ENCODE measurements at places on chromosomes 3 and 15.

DNA sequence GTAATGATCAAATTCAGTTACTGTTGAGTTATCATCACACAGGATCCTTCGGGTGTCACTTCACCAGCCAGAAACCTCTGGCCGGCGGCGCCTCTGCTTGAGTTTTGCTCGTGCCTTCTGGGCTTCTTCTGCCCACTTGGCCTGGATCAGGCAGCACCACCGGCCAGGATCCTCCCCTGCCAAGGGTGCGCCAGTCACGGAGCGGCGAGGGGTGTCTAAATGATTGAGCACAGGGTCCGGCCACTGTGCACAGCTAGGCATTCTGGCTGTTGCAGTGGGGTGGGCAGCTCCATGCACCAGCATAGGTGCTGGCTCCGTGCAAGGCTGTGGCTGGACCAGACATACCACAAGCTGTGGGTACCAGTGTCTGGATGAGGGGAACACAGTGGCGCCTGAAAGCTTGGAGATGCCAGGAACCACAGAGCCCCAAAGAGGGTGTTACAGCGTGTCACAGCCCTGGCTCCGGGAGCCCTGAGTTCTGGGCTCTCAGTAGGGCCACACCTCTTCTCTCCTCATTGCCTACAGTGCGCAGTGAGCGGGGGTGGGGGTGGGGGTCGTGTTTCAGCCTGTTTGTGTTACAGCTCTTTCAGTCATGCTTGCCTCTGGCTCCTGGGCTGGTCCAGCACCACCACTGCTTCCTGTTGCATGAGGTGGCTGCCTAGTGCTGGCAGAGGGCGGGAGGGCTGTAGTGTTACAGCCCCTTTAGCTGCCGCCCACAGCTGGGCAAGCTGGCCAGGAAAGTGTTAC is 169.4 kb downstream of the FNDC3B start:
- DNase-seq: no peak

- DNase-seq: no peak
These were observed 2.4 kb upstream of the MESD start for GRCh38 chr15:80992006-80992405.

DNA sequence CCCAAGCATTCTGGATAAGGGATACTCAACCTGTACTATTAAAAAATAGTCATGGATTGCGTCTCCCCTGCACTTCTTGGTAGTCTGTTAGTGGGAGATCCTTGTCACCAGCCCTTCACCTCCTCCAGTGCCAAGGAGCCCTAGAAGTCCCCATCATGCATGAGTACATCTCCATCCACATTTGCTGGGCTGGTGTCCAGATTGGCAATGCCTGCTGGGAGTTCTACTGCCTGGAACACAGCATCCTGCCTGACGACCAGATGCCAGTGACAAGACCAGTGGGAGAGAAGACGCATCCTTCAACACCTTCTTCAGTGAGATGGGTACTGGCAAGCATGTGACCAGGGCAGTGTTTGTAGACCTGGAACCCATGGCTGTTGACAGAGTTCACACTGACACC is 85.7 kb downstream of the ADAMTSL3 start:
- no peak for DNase-seq

DNA sequence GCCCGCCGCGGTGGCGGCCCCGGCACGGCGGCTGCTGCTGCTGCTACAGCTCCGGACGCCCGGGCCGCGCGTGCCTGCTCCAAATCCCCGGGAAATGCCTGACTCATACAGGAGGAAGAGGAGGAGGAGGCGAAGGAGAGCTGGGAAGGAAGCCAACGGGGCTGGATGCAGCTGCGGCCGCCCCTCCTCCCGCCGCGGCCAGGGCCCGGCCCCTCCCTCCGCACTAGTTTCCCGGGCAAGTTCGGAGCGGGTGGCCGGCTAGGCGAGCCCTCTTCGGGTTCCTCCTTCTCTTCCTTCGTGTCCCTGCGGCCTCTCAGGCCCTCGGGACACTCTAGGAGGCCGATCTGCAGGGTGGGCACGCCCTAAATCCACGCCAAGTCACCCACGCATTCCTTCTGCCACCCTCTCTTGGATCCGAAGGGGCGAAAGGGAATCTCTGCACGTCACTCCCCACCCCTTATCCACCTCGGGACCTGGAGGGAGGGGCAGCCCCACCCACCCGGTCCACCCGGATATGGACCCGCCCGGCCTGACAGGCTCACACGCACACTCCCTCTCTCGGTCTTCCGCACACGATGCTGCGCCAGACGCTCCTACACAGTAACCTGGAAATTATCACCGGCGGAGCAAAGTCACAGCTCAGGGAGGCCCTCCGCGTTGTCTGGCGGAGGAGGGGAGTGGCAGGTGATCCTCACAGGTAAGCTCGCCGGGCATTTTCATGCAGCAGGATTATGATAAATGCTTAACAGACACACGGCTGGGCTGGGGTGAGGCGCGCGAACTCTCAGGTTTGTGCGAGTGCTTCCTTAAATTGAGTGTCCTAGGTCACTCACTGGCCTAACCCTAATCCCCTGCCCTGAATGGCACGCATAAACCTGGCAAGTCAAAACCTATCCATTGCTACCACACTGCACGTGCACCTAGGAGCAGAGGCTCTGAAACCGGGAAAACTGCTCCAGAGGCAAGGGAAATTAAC is at the start of the genes OSBPL10 and ZNF860:
Gene OSBPL10 (minus strand): TSS at position 57 of the 976 bp plus-strand sequence. CDS start 83 bp downstream, outside the sequence.
Gene ZNF860 (plus strand): TSS at position 545 of the 976 bp plus-strand sequence. CDS start 7,330 bp downstream, outside the sequence.
- DNase-seq: peak; percentile 68

DNA sequence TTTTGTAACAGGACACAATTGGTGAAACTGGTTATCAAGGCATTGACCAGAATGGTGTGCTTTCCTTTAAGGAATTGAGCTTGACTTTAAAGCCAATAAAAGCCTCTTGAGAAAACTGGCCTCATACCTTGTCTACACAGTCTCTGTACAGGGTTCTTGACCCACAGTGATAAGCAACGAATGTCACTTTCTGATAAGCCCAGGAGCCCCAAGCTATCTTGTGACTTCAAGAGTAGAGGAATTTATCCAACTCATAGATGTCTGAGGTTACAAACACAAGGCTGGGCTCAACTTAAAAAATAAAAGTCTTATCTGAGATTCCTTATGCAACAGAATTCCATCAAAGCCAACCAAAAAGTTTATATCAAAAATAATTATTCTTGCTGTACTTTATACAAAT is 212.1 kb downstream of the GBE1 start:
- DNase-seq: no peak

- no peak for DNase-seq
These were observed 14.4 kb downstream of the NGLY1 start for GRCh38 chr3:25768851-25769250.

DNA sequence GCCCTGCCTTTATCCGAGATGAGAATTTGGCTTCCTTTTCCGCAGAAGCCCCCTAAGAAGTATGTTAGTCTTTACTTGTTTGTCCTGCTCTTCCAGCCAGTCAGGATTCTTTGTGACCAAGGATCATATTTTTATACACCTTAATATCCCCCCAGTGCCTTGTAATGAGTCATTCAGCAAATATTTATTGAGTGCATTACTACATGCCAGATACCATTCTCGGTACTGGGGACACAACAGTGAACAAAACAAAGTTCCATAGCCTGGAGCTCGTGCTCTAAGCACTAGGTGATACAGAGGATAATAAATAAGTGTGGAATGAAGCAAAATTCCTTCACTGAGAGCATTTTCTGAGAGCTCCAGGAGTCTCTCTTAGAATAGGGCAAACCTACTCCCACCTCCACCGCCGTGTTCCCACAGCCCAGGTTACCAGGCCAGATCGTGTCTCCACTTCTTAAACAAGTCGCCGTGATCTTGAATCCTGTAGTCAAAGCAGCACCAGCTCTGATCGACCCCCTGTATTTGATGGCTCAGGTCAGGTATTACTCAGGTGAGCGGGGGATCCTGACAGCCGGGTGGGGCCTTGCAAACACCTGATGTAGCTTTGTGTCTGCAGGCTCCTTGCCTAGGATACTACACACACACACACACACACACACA is 18.5 kb downstream of the TTC21A start:
- no peak for DNase-seq

DNA sequence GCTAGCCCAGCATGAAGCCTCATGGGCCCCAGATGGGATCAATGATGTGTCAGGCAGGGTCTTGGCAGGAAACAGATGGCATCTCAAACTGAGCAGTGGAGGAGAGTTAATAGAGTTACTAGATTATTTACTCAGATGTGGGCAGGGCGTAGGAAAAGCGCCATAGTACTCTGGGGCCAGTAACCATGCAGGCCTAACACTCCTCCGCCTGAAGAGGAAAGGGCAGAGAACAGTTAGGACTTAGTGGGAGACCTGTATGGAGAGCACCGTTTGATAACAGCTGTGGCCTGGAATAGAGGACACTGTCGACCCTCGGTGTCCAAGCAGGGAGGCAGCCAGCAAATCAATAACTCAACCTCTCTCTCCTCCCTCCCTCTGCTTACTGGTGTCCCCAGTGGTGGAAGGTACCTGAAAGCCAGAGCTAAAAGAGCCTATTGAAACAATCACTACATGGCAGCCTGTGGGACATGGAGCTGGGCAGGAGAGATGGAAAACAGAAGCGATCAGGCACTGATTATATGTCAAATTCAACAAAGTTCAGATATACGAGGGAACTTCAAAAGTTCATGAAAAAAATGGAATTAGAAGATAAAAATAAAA is 111.4 kb upstream of the CCNL1 start:
- DNase-seq: no peak

GRCh38 chr3:190494907-190495306 is 19.0 kb upstream of the IL1RAP start:
- DNase-seq: no peak

DNA sequence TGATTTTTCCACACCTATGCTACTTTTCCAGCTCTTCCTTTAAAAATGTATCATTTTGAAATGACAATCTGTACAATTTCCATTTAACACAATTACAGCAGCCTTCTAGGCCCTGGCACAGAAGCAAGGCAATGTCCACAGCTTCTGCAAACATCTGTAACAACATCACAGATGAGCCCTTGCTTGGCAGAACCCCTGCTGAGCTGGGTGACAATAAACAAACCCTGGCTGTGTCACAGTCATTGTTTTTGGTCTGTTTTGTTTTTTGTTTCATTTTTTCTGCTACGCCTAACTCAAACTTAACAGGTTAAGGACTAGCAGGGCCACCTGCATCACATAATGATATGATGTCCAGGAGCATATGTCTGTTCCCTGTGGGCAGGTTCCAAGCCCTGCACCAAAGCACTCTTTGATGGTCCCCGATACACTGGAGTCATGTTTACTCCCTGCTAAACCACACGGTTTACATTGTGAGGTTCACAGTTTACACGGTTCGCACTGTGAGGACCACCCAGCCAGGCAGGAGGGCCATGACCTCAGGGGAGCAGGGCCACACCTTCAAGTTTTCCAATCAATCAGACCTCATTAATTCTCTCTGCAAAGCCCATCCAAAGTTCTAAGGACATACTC is 186.8 kb upstream of the CHRNA7 start:
- DNase-seq: no peak

DNA sequence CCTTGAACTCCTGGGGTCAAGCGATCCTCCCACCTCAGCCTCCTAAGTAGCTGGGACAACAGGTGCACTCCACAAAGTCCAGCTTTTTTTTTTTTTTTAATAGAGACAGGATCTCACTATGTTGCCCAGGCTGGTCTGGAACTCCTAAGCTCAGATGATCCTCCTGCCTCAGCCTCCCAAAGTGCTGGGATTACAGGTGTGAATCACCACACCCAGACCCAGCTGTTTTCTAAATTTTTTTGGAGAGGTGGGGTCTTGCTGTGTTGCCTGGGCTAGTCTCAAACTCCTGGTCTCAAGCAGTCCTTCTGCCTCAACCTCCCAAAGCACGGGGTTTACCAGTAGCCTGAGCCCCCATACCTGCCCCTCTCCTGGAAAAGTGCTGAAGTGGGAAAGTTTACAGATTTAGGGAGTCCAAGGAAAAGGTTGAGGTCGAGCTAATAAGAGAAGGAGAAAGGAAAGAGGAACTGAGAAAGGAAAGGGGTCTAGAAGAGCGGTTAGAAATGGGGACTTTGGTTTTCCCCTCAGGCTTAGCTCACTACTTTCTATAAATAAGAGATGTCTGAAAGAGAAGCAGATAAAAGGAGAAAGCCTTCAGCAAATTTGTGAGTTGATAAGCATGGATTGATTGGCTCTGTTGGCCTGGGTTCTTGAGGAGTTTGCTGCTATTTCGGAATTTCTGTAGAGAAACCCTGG is 23.6 kb downstream of the UBE2E1 start:
- no peak for DNase-seq

GRCh38 chr15:43190178-43190577 is 5.0 kb downstream of the CCNDBP1 start:
- no peak for DNase-seq

DNA sequence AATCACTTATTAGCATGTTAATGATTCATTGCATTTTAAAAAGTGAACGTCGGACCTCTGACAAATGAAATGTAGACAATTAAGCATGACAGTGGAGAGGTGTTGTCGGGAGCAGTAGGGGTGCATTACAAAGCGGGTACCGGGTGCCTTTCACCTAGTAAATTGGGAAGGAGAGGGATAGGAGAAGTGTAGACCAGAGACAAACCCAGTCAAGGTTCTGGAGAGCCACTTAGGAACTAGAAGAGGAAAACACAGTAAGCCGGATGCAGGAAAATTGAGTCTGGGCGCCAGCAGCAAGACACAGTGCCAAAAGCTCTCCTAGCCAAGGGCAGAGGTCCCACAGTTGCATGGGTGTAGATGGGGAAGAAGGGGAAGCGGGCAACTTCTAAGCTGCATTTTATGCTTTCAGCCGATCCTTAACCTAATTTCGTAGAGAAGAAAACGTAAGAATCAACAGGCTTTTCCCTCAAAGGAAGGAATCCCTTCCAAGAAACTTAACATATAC is 3.1 kb upstream of the CERS3 start:
- DNase-seq: no peak

DNA sequence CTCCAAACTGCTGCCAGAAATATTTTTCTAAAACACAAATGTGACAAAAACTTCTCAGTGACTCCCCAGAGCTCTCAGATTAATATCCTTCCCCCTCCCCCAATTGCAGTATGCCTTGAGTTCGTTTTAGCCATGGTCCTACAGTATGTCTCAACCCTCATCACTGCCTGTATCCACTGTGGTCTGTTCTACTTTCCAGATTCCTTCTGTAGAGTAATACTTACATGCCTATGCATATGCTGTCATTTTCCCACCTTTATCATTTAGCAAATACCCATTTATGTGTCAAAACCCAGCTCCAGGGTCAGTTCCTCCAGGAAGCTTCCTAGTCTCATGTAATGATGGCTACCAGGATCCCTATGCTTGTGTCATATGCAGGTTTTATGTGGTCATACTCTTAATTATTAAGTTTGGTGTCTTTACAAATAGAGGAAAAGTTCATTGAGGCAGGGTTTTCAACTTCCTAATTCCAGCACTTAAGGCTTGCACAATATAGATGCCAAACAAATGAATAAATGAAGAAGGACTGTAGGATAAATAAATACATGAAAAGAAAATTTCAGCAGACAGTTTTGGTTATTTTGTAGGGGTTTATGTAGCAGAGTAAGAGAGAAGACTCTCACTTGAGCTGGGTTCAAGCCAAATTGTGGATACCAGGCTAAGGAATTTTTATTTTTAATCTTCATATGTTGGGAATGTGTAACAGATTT is 170.8 kb downstream of the ALCAM start:
- no peak for DNase-seq
